ENCODE measurements at places on chromosomes 6 and 20.
A peak's percentile ranks its signal among the peaks of the same experiment; 100 is the strongest.

GRCh38 chr6:84460491-84460890 is 233.0 kb upstream of the CEP162 start:
- DNase-seq = no peak

- DNase-seq = no peak
Measured at GRCh38 chr6:136696783-136697364, 95.4 kb downstream of the MAP3K5 start.

GRCh38 chr20:50295762-50296449 is 105.3 kb downstream of the CEBPB start:
- no peak for DNase-seq

- DNase-seq = no peak
Measured at GRCh38 chr6:43798688-43799444, 28.9 kb downstream of the VEGFA start.

DNA sequence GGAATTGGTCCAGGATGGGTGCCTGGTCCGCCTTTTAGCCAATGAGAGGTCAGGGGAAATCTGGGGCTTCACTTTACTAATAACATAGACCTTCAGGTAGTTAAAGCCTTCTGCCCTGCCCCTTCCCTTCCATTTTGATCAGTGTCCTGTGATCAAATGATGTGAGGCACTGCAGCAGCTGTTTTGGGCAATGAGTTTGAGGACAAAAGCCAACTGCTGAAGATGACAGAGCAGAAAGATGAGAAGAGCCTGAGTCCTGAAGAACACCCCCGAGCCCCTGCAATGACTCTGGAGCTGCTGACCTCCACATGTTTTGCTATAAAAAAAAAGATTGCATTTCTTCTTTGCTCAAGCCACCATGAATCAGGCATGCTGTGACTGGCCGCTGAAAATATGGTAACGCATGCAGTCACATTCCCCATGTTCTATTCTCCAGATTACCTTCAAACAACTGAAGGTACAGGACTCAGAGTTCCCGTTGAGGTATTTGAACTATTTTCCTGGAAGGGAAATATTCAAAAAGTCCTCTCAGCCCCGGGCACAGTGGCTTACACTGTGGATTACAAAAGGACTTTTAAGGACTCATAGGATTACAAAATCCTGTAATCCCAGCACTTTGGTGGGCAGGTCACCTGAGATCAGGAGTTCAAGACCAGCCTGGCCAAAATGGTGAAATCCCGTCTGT is 45.7 kb upstream of the B4GALT5 start:
- no peak for DNase-seq

GRCh38 chr6:63430985-63431519 is 111.3 kb upstream of the LGSN start:
- no peak for DNase-seq

DNA sequence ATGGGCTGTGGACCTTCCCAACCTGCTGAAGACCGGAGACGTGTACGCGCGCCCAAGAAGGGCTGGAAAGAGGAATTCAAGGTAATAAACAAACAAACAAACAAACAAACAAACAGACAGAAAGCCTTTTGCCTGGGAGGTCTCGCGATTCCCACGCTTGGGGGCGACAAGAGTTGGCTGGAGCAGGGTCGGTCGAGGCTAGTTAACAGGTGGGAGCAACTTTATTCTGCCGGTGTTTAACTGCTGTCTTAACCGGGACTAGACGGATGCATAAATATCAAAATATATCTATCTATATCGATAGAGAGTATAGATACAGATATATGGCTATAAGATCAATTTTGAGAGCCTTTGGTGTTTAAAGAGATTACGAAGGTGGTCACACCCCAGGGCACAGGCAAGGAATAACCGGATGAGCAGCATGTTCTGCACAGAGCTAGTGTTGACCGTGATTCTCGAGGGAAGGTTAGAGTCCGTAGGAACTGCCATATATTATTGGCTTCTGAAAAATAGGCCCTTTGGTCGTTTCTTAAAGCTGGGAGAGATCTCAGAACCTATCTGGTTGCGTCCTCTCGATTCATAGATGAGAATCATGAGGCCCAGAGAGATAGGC is 514 bp downstream of the STMND1 start:
- DNase-seq = no peak

- DNase-seq = no peak
Measured at GRCh38 chr20:51134405-51134804, 111.5 kb upstream of the KCNG1 start.

GRCh38 chr6:98657764-98658163 is 176.6 kb upstream of the POU3F2 start:
- DNase-seq = no peak

DNA sequence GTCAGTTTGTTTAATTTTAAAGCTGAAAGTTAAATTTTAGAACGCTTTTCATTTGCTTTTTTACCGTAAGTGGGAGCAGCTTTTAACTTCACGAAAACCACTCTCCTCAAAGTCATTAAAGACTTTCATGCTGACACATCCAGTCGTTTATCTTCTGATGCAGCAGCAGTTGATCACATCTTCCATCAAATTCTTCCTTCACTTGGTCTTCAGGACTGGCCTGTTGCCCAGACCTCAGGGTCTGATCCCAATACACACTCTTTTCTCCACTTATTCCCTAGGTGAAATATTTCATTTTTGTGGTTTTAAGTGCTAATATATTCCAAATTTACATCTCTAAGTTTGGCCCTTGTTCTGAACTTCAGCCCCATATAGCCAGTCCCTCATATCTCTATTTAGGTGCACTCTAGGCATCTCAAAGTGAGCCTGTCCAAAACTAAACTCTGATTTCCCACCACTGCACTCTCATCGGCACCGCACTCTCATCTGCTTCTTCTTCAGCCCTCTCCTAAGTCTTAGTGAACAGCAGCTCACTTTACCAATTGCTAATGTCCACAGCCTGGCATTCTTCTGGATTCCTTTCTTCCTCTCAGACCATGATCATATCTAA is 20.4 kb downstream of the AFDN start:
- DNase-seq = no peak

- DNase-seq = no peak
Measured at GRCh38 chr6:101630941-101631340, 237.4 kb downstream of the GRIK2 start.

- no peak for DNase-seq
Measured at GRCh38 chr6:99091985-99092384, 144.2 kb upstream of the FBXL4 start.

DNA sequence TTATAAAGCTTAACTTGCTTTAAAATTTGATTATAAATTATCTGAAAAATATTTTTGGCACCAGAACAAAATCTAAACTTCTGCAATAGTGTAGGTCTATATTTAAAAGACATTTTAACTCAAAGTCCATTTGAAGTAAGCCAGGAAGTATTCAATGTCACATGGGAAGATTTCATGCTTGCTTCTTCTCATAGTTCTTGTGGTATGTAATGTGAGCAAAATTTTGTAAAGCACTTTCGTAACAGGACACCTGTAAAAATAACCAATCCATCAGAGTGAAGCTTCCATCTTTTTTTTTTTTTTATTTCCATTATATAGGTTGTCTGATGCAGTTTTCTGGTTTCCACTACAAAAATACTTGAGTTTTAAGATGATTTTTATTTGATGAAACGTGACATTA is 386.1 kb downstream of the LAMA2 start:
- DNase-seq = no peak

DNA sequence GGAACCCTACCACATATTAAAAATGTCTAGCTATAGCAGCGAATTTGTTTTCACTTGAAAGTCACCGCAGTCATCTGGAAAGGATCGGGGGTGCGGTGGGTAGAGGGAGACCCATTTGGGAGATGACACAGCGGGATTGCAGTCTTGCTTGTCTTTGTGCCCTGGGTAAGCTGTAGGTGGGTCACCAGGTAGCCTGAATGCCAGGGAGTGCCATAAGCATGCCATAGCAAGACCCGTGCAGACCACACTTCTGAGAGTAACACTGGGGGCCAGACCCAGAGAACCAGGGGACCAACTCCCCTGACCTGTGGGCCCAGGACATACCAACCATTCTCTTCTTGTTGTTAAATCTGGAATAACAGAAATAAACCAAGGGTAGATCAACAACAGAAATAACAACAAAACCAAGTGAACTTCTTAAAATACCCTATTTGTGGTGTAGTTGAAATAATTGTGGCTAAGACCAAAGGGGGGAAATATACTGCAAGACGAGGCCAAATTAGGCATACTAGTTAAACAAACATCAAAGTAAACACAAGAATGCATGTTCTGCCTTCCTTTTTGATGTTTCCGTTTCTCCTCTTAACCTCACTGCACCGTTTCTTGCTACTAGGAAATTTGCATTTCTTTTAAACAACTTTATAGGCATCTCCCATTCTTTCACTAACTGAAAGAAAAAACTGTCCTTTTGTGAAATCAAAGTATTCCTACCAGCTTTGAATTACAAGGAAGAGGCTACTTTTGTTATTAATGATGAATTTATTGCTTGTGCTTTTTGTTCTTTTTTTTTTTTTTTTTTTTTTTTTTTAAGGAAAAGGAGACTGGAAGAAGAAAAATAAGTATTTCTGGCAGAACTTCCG is 128.2 kb downstream of the SASH1 start:
- no peak for DNase-seq

GRCh38 chr20:35883778-35884540 is 70.3 kb downstream of the SCAND1 start:
- DNase-seq = peak; percentile 100

Measured in non-pigmented ciliary epithelial cell (primary cell).